ENCODE measurements at places on chromosomes 5 and 9.

DNA sequence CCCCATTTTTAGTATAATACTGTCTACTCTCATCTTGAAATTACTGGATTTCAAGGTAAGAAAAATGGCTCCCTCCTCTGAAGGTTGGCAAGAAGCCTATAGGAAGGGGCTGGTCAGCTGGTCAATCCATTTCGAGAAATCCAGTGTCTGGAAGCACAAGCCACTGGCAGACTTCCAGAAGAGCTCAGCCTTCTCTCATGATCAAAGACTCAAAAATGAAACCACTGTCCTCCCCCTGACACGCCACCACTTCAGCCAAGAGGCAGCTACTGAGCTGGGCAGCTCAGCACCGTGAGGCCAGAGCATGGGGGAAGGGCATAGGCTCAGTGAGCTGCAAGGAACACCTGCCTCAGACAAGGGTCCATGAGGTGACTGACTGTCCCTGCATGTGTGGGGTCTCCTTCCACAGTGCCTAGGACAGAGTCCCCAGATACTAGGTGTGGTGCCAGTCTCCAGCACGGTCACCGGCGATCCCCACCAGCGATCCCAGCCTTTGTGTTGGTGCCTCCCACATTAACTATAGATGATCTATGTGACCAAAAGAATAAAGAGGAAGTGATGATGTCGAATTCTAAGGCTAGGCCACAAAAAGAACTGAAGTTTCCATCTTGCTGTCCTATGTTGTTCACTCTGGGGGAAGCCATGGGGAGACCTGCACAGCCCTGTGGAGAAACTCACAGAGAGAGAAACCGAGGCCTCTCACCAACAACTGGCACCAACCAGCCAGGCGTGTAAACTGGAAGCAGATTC lies 100.1 kb upstream of the LRRTM2 start:
- no peak for DNase-seq

- no peak for DNase-seq
Measured at GRCh38 chr5:73005886-73006285, 50.0 kb downstream of the FCHO2 start.

DNA sequence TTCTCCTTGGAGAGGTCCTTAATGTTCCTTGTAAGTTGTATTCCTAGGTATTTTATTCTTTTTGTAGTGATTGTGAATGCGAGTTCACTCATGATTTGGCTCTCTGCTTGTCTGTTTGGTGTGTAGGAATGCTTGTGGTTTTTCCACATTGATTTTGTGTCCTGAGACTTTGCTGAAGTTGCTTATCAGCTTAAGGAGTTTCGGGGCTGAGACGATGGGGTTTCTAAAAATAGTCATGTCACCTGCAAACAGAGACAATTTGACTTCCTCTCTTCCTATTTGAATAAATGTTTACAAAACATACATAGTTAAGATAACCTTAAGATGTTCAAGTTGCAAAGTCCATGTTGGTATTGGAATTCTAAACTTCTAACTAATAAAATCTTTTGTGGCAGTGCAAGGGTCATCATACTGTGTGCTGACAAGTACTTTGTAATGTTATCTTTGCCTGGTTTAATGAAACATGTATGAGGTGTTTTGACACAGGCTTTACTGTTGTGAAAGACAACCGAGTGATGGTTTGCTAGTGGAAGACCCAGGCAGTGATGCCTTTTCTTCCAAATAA lies 286.2 kb downstream of the MRPS30 start:
- no peak for DNase-seq

GRCh38 chr5:95836544-95836943 lies 14.0 kb upstream of the GLRX start:
- no peak for DNase-seq

GRCh38 chr5:10521466-10522223 lies 42.2 kb upstream of the ANKRD33B start:
- DNase-seq: peak; percentile 24

- DNase-seq: no peak
Measured at GRCh38 chr5:14178091-14178490, 34.9 kb downstream of the TRIO start.

- no peak for DNase-seq
Measured at GRCh38 chr9:121857928-121858327, 206.5 kb downstream of the DAB2IP start.
